Muscle of leg (tissue), 16 donors: ENCODE measurements at places on chromosomes 5 and 9. TPM values are rescaled to one million over a fixed set of nuclear protein-coding genes. Genes with fewer than 3 reads are reported as not detected.

The CETN3 gene
- polyA plus RNA-seq = 31.6 TPM

The IL3 gene
- not detected for polyA plus RNA-seq

The PCDHA5 gene
- 0.11 TPM for polyA plus RNA-seq

The PLAA gene
- polyA plus RNA-seq = 32.0 TPM

The GABRA6 gene
- not detected for polyA plus RNA-seq

The SLC34A1 gene
- not detected for polyA plus RNA-seq

The TMEM232 gene
- polyA plus RNA-seq = 0.98 TPM

DNA sequence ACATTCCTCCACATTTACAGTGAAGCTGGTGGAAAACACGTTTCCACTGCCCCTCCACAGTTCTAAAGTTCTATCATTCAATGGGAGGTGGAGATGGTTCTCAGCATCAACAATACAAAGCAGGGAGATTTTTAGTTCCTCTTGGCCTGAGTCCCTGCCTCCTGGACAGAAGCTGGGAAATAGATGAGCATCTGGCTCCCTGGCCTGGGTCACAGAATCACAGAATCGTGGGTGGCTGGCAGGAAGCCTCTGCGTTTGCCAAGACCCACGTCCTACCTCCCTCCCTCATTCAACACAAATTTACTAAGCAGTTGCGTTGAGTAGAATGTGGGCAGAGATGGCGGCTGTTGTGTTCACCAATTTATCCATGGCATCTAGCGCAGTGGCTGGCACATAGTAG, 5.2 kb upstream of the PPARGC1B start:
- no peak overlapping the region for H3K4me3 ChIP-seq
- DNase-seq = peak; percentile 36
- peaks cover 2% of the 10 kb centered on the region for H3K27me3 ChIP-seq
- no peak overlapping the region for H3K27ac ChIP-seq

DNA sequence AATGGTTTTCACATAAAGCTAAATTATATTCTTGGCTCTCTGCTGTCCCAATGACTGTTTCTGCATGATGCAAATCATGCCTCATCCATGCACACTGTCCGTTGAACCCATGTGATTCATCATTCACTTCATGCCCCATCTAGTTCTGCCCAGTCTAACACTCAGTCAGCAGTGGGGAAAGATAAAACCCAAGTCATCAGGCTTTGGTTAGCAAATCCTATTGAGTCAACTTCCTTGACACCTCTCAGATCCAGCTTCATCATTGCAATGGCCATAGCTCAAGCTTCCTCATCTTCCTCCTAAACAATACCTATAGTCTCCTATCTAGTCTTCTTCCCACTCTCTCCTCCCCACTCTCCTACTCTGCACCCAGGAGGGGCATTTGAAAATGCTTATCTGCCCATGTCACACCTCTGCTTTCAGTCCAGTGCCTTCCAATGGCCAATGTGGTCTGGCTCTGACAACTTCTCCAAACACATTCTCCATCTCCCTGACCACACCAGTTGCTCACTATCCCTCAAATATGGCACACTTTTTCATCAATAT, 266.0 kb upstream of the TRIM32 start:
- H3K4me1 ChIP-seq = no peaks in the 10 kb centered on the region
- no peak for DNase-seq
- no peaks in the 10 kb centered on the region for H3K27me3 ChIP-seq
- H3K4me3 ChIP-seq = no peak overlapping the region
- no peak overlapping the region for H3K27ac ChIP-seq

DNA sequence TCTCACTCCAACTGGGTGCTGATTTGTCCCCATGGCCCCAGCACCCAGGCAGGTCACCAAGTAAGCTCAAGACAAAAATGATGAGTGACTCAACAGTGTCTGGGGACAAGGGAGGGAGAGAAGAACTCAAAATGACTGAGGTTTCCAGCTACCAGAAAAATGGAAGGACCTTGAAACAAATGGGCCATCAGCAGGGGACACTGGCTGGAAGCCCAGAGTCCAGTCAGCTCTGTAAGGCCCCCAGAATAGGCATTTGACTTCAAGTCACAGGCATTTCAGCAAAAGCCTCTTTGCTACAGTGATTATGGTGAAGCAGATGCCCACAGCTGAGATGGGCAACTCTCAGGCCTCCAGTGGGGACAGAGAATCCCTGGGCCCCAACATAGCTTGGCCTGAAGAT, 139.0 kb upstream of the GABRP start:
- H3K36me3 ChIP-seq = no peaks in the 10 kb centered on the region
- DNase-seq = no peak
- no peaks in the 10 kb centered on the region for H3K4me1 ChIP-seq
- no peaks in the 10 kb centered on the region for H3K27me3 ChIP-seq
- H3K4me3 ChIP-seq = no peak overlapping the region
- H3K27ac ChIP-seq = no peak overlapping the region

- no peak for DNase-seq
- peaks cover 12% of the 10 kb centered on the region for H3K4me1 ChIP-seq
- H3K27me3 ChIP-seq = peaks cover 13% of the 10 kb centered on the region
- no peaks in the 10 kb centered on the region for H3K36me3 ChIP-seq
These were observed 2.6 kb downstream of the VLDLR start for GRCh38 chr9:2624051-2624682.

- no peaks in the 10 kb centered on the region for H3K27me3 ChIP-seq
- no peaks in the 10 kb centered on the region for H3K36me3 ChIP-seq
- H3K4me1 ChIP-seq = no peaks in the 10 kb centered on the region
These were observed 36.3 kb upstream of the SHISAL2B start for GRCh38 chr5:64653766-64654560.

DNA sequence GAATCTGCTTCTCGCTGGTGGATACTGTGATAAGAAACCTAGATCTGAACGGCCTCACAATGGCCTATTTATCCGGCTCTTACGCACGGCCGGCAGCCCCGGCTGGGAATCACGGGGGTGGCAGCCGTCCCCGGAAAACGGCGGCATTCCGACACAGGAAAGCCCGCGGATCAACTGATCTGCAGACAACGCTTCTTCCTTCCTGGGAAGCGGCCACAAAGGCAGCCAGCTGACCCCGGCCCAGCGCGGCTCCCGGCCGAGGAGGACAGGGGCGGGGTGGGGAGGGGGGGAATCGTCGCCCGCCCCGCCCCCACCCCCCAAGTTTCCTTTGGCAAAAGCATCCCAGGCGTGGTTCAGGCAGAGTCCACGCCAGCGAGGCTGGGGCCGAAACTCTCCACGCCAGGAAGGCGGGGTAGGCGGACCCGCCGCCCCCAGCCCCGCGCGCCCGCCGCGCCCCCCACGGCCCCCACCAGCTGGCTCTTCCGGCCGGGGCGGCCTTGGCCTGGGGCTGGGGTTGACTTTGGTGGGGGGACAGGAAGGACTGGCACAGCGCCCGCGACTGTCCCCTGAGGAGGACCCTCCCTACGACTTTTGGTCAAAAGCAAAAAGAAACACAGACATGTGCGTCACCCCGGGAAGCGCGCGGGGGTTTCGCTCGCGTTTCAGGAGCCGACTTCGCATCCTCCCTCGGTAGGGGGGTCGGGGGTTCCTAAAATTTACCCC, 247.7 kb upstream of the ANKRD55 start:
- H3K4me1 ChIP-seq = peaks cover 23% of the 10 kb centered on the region
- H3K27ac ChIP-seq = peak overlapping the region; percentile 96
- H3K27me3 ChIP-seq = no peaks in the 10 kb centered on the region

- H3K4me1 ChIP-seq = no peaks in the 10 kb centered on the region
- DNase-seq = no peak
- H3K4me3 ChIP-seq = no peak overlapping the region
- H3K27me3 ChIP-seq = no peaks in the 10 kb centered on the region
These were observed 27.3 kb upstream of the ADAMTS6 start for GRCh38 chr5:65508978-65509377.

- no peaks in the 10 kb centered on the region for H3K27me3 ChIP-seq
- no peak overlapping the region for H3K4me3 ChIP-seq
- DNase-seq = no peak
- no peak overlapping the region for H3K27ac ChIP-seq
These were observed 102.0 kb upstream of the DMAC1 start for GRCh38 chr9:7901621-7902020.

- no peak for DNase-seq
- H3K4me1 ChIP-seq = no peaks in the 10 kb centered on the region
- no peak overlapping the region for H3K27ac ChIP-seq
These were observed 37.1 kb downstream of the DNAJB5 start for GRCh38 chr9:35026671-35027070.

DNA sequence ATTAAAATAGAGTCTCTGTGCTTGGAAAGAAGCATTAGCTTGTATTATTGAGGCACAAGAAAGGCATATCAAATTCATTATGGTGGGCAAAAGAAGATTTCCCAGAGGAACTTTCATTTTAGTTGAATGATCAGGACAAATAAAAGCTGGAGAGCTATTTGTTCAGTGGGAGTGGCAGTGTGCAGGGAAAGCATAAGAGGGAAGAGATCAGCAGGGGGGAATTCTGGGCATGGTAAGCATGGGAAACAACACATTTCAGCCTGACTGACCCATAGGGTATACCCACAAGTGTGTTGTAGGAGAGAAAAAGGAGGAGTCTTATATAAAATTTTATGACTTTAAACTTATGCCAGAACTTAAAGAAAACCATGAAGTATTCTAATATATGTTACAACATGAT, 167.7 kb upstream of the RASA1 start:
- H3K4me3 ChIP-seq = no peak overlapping the region
- no peaks in the 10 kb centered on the region for H3K36me3 ChIP-seq
- no peaks in the 10 kb centered on the region for H3K27me3 ChIP-seq
- no peak for DNase-seq
- H3K4me1 ChIP-seq = no peaks in the 10 kb centered on the region

GRCh38 chr9:88587182-88587581, 52.2 kb downstream of the NXNL2 start:
- no peak for DNase-seq
- H3K4me1 ChIP-seq = no peaks in the 10 kb centered on the region
- H3K27me3 ChIP-seq = no peaks in the 10 kb centered on the region
- H3K4me3 ChIP-seq = no peak overlapping the region
- H3K27ac ChIP-seq = no peak overlapping the region

- H3K4me3 ChIP-seq = no peak within 1 kb of the TSS
- H3K27ac ChIP-seq = peak within 1 kb of the TSS; percentile 53
- H3K27me3 ChIP-seq = no peaks in the 10 kb centered on the region
- peak; percentile 50 for DNase-seq
- H3K4me1 ChIP-seq = peaks cover 3% of the 10 kb centered on the region
These were observed at the start of gene PDCD1LG2 for GRCh38 chr9:5510360-5510931. TSS of gene PDCD1LG2 (plus strand) at chr9:5510531. CDS start at chr9:5522547, 12,016 bp downstream.

DNA sequence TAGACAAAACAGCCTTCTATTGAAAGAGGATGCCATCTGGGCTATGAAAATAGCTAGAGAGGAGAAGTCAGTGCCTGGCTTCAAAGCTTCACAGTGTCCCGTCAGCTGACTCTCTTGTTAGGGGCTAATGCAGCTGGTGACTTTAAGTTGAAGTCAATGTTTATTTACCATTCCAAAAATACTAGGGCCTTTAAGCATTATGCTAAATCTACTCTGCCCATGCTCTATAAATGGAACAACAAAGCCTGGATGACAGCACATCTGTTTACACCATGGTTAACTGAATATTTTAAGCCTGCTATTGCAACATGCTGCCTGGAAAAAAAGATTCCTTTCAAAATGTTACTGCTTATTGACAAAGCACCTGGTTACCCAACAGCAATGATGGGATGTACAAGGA, 309.1 kb downstream of the NTRK2 start:
- no peaks in the 10 kb centered on the region for H3K27me3 ChIP-seq
- H3K4me3 ChIP-seq = no peak overlapping the region
- no peak overlapping the region for H3K27ac ChIP-seq
- no peak for DNase-seq
- no peaks in the 10 kb centered on the region for H3K4me1 ChIP-seq

DNA sequence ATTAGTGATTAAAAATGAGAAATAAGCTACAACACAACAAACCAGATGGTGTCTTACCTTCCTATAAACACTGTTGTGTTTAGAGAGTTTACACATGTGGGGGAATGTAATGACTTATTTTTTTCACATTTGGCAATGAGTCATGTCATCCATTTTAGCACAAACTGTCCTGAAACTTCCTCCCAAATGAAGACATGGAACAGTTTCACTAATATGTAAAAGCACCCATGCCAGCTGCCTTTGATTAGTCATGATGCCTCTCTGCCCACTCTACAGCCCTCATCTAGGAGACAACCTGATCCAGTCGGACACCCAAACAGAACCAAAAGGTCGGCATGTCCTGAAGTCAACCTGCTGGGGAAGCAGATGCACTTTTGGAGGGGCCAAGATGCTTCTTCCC, 98.2 kb downstream of the SEMA5A start:
- no peak overlapping the region for H3K27ac ChIP-seq
- H3K4me3 ChIP-seq = no peak overlapping the region
- DNase-seq = no peak
- peaks cover 4% of the 10 kb centered on the region for H3K4me1 ChIP-seq
- no peaks in the 10 kb centered on the region for H3K36me3 ChIP-seq

DNA sequence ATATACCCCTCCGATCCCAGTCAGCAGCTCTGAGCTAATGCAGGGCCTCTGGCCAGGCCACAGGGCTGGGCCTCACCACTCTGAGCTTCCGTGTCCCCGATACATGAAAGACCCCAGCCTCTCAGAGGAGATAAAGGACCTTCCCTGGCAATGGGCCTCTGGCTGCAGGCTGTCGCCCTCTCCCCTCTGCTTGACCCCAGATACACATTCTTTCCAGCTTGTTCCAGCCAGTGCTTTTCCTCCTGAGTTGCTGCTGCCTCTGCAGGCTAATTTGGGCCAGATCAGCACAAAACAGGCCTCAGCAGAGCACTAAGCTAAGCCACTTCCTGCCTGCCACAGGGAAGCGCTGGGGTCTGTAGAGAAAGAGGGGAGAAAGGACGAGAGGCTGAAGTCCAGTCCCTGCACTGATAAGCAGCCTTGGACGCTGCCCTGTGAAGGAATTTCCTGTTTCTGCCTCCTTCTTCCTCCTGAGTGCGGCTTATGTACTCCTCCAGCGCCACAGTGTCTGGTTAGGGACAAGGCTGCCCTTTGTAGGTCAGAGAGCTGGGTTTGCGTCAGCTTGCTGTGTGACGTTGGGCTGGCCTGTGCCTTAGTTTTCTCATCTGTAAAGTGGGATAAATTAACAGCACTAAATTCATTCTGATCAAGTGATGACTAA, 73.0 kb upstream of the IL17B start:
- peaks cover 74% of the 10 kb centered on the region for H3K4me1 ChIP-seq
- peak; percentile 82 for DNase-seq
- H3K4me3 ChIP-seq = no peak overlapping the region
- peak overlapping the region; percentile 89 for H3K27ac ChIP-seq

DNA sequence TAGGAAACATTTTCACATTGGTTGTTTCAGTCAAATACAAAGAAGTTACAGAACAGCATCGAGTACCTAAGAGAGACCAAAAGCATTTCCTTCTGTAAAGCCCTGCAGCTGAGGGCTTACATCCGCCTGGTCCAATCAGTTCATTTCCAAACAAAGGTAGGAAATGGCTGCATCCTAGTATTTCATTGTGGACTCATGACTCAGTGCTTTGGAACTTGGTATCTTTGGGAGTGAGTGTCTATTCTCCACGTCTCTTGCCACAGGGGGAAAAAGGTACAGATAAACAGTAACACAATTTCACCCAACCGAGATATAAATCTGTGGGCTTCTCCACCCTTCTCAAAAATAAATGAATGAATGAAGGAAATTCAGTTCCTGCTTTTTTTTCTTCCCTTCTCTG, 75.4 kb downstream of the NFIB start:
- H3K27me3 ChIP-seq = no peaks in the 10 kb centered on the region
- H3K4me3 ChIP-seq = no peak overlapping the region
- DNase-seq = peak; percentile 67
- peaks cover 2% of the 10 kb centered on the region for H3K36me3 ChIP-seq
- peak overlapping the region; percentile 53 for H3K27ac ChIP-seq

- H3K27ac ChIP-seq = no peak overlapping the region
- no peaks in the 10 kb centered on the region for H3K36me3 ChIP-seq
- no peaks in the 10 kb centered on the region for H3K27me3 ChIP-seq
- peak; percentile 20 for DNase-seq
- no peak overlapping the region for H3K4me3 ChIP-seq
- peaks cover 2% of the 10 kb centered on the region for H3K4me1 ChIP-seq
These were observed 85.2 kb downstream of the OXCT1 start for GRCh38 chr5:41785061-41785460.
